NCI-H187 treated with DMSO at 0.1 percent for 48 hours (cell line): ENCODE measurements at places on chromosomes 11 and 22.

GRCh38 chr11:127248476-127248875 is 247.9 kb upstream of the KIRREL3 start:
- DNase-seq: no peak

DNA sequence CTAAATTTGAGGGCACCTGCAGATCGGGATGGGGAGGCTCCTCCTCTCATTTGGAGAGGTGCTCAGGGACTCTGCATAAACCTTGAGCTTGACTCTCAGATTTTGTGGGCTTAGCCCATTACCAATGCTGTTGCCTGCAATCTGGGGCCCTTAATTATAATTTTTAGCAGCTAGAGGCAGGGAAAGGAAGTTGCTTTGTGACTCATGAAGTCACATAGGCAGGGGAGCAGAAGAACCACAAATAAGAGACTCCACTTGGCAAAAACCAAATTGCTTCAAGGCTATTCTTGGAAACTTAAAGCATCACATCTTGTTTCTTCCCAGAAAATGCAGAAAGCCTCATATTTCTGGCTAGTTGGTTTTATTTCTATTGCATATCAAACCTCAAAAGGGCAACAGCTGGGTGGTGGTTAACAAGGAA is 46.9 kb downstream of the MICAL2 start:
- no peak for DNase-seq

- no peak for DNase-seq
These were observed 44.6 kb upstream of the ZBED5 start for GRCh38 chr11:10902301-10903063.

DNA sequence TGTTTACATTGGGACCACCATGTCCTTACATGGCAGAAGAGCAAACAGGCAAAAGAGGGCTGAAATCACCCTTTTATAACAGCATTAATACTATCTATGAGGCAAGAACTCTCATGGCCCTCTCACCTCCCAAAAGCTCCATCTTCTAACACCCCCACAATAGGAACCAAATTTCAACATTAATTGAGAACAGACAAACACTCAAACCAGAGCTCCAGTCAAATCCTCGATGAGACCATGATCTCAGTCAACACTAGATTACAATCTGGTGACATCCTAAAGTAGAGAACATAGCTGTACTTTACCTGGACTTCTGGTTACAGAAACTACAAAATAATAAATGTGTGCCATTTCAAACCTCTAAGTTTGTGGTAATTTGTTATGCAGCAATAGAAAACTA is 25.1 kb downstream of the OR2AG2 start:
- DNase-seq: no peak

DNA sequence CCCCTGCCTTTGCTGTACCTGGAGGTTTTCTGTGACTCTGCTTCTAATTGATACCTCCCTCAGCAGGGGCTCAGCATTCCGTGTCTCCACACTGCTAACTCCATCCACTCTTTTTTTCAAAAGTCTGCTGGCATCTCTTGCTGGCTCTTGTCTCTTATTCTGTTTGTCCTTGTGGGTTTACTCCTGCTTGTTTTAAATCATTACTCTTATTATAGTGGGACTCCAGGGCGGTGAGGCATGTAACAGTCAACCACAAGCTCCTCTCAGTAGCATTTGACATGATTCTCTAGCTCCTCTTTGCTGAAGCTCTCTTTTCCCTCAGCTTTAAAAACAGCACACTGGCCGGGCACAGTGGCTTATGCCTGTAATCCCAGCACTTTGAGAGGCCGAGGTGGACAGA is 260.2 kb upstream of the NARS2 start:
- no peak for DNase-seq

DNA sequence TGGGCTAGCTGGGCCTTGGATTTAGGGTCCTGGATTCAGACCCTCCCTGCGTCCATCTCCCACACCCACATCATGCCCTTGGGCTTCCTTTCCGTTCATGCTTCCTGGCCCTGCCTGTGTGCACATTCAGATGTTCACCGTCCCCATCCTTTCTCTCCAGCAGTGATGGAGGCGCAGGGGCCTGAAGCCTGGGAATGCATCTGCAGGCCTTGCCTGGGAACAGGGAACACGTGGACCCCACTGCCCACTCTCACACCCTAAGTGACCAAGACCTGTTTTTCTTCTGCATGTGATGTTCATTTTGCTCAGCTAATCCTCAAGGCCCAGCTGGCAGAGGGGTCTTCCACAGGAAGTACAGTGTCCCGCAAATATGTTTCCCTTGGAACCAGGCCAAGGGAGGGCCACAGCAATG is 91.6 kb upstream of the PARVA start:
- no peak for DNase-seq

- DNase-seq: no peak
These were observed 1.7 kb downstream of the CYB5R2 start for GRCh38 chr11:7671347-7672215.

DNA sequence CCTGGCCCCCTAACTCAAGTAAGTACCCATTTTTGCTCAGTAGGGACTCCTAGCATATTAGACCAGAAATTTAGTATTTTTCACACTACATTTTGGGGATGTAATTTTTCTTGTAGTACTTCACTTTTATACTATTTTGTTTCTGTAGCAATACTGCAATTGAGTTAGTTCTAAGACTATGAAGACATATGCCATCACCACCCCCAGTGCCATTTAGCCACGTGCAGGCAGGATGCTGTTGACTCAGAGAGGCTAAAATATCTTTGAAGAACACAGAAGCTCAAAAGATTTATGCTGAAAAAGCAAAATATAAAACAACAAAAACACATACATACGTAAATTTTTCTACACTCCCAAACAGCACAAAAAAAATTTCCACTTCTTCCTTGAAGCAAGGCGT is 29.1 kb upstream of the DLAT start:
- no peak for DNase-seq

DNA sequence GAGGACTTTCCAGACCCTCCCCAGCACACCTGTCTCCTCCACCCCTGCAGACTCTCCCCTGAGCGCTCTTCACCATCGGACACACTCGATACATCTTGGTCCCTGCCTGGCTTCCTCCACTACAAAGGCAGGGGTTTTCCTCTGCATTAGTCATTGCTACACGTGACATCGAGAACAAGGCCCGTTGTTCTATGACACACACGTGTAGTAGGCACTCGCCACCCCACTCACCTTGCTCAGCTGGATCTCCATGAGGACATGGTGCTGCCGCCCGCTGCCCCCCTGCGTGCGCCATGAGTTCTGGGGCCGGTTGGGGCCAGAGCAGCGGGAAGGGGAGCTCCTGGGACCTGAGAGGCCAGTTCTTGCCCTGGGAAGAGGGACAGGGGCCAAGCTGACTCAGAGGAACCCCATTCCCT is 16.7 kb downstream of the ATG2A start:
- DNase-seq: no peak

- no peak for DNase-seq
These were observed 3.4 kb downstream of the MRPL16 start for GRCh38 chr11:59807047-59807610.
